Anterior cingulate cortex (tissue), 58 donors: ENCODE measurements at places on chromosomes 4 and X.

DNA sequence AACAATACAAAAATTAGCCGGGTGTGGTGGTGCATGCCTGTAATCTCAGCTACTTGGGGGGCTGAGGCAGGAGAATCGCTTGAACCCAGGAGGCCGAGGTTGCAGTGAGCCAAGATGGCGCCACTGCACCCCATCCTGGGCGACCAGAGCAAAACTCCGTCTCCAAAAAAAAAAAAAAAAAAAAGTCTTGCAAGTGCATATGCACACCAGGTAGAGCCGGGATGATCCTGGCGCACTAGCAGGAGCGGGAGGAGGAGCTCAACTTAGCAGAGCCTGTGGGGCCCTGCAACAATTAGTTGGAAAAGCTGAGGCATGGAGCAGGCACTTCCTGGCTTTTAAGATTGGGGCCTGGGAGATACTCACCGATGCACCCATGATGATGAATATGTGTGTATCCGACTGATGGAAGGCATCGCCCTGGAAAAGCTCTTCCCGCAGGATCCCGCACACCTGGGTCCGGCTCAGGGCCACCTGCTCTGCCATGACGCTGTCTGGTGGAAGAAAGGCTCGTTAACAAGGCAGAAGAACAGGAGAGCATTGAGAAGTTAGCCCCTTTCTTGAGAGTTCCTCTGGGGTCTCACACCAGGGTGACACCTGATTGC lies 872 bp downstream of the G6PD start:
- DNase-seq, result no peak

- no peak for DNase-seq
Observed at GRCh38 chr4:182575225-182575624, 332.0 kb downstream of the TENM3 start.

GRCh38 chr4:8771666-8772065 lies 100.0 kb downstream of the HMX1 start:
- DNase-seq, result no peak

DNA sequence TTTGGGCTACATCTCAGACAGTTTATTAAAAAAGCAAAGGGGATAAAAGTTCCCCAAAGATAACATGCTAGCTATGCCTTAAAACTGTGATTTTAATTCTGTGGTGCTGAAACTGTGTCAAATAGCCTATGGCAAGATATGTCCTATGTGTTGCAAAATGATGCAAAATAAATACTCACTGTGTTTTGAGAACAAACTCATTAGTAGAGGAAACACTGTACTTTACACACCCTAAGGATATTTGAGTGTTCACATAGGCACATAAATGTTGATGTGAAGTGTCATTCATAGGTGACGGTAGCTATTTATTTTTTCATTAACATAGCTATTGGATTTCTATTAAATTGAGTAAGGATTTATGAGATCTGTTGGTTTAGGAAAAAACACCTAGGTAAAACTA lies 351.9 kb downstream of the FAT4 start:
- no peak for DNase-seq

GRCh38 chrX:48833542-48834138 lies 1.8 kb downstream of the PCSK1N start:
- DNase-seq, result no peak

DNA sequence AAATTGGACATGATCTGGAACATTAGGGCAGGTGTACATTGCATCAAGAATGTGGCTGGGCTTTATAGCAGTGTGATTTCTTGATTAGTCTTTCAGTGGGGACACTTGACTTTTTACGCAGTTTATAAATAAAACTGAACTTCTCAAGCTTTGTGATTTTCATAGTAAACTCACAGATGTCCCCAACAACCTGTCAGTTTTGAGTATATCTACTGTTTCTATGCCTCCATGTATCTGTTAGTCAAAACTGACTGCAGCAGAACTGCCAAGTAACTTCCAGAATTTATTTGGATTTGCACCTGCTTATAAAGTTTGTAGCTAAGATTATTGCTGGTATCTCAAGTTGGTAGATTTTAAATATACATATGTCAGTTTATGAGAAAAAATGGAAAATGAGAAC lies 20.0 kb downstream of the PTTG2 start:
- DNase-seq, result no peak

DNA sequence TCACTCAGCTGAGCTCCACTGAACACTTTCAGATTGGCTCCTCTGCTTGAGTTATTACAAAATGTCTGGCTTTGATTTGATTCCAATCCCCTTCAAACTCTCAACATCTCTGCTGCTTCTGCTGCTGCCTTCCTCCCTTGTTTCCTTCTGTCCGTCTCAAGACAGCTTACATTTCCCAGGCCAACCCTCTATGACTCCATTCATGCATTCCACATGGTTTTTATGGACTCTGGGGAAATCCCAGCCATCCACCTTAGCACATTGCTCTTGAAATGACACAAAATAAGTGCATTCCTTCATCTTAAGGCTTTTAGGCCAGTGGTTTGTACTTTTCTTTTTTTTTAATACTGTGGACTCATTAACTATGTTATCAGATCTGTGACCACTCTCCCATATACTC lies 68.5 kb upstream of the TMEM164 start:
- no peak for DNase-seq

- no peak for DNase-seq
Observed at GRCh38 chr4:154953691-154954090, 172.6 kb downstream of the RBM46 start.

DNA sequence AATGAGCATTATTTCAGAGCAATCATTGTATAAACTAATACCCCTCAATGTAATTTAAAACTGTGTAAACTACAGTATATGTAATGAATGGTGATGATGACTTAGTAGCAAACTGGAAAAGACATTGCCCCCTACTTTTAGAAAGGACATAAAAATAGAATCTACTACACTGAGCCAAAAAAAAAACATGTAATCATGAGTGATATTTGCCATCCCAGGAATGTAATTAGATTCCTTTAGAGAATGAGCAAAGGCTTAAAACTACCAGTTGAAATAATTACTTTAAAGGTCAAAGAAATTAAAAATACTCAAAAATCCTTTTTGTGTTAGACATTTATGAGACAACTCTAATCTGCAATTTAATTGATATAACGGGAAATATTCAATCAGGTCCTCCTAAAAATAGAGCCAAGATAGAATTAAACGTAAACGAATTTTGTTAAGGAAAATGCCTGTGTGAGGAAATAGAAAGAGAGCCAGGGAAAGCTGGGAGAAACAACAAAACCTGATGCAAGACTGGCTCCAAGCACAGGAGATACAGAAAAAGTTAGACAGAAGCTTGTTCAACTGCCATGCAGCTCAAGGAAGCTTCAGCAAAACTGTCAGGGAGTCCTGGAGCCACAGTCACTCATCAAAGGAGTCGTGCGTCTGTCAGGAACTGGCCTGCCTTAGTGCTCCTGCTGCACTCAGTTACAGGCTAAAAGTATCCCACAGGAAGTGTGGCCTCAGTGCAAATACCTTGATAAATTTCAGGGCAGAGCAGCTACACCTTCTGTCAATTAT lies 655.7 kb upstream of the INTU start:
- DNase-seq, result no peak

- DNase-seq, result no peak
Observed at GRCh38 chrX:102958794-102959193, 21.7 kb downstream of the RAB40AL start.

- no peak for DNase-seq
Observed at GRCh38 chr4:177396352-177396751, 45.9 kb downstream of the AGA start.

DNA sequence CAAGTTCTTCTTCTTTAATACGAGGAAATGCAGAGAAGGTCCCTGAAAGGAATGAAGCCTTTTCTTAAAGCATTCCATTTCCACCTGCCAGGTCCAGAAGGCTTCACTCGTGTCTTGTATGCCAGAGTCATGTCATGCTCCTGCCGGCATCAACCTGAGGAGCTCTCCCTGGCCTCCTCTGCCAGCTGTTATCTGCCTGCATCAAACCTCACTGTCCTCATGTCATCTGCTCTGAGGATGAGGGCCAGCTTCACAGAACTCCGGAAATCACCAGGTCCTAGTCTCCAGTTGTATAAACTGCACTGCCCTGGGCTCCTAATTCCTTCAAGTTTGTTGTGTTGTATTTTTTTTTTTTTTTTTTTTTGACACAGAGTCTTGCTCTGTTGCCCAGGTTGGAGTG lies 20.0 kb upstream of the S100G start:
- no peak for DNase-seq

- no peak for DNase-seq
Observed at GRCh38 chr4:82776925-82777542, 21.6 kb downstream of the SCD5 start.

GRCh38 chrX:9343971-9344370 lies 120.9 kb upstream of the TBL1X start:
- no peak for DNase-seq

GRCh38 chr4:72352711-72353110 lies 216.3 kb downstream of the ADAMTS3 start:
- DNase-seq, result no peak

- DNase-seq, result no peak
Observed at GRCh38 chr4:20645236-20645635, 55.0 kb upstream of the PACRGL start.

- DNase-seq, result no peak
Observed at GRCh38 chrX:9339603-9340491, 125.0 kb upstream of the TBL1X start.

GRCh38 chr4:160709026-160709425 lies 1454.8 kb downstream of the FSTL5 start:
- DNase-seq, result no peak

DNA sequence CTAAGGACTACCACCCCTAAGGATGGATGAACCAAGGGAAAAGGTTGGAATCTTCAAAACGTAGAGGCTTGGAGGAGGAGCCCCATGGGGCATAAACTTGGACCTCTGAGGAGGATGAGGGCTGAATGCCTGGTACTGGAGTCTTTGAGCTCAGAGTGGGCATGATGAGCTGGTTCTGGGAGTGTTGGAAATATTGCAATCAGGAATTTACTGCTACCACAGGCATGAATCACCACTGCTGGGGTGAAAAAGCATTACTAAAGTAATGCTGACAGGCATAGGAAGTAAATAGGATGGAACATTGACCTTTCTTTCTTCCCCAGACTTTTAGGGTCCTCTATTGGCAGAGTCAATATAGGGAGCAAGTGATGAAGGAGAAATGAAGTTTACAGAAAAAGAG lies 105.8 kb upstream of the RPS6KA3 start:
- DNase-seq, result no peak

- DNase-seq, result no peak
Observed at GRCh38 chr4:177569434-177569833, 127.2 kb upstream of the AGA start.

- no peak for DNase-seq
Observed at GRCh38 chr4:54493862-54494261, 163.9 kb upstream of the KIT start.

DNA sequence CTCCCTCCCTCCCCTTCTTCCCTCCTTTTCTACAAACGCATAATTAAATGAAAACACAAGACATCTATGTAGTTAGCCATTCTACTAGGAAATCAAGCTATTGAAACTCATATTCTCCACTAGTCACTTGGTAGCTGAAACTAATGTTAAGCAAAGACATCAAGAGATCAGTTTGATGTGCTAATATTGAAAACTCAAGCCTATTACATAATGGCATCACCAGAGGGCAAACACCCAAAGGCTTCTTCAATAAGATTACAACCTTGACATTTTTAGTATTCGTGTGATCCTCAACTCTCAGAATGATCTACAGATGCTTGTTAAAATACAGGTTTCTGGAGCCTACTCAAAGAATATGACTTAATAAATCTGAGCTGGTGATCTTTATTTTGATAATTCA lies 6.2 kb upstream of the GUCY1A1 start:
- no peak for DNase-seq

GRCh38 chr4:985123-985830 lies 1.6 kb upstream of the IDUA start:
- no peak for DNase-seq

DNA sequence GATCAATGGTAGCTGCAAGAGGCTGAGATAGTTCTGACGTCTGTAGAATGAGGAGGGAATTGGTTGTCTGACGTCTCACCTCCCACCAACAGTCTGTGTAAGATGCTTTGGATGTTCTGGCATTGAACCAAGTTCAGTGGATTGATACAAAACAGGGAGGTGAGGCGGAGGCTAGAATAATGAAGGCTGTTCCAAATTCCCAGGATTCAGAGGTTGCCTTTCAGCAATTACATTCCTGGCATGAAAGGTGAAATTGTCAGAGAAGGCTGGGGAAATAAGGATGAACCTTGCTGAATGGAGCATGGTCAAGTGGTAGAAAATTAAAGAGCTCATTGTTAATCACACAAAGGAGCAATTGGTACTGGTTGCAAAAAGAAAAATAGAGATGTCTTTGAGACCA lies 241.6 kb downstream of the FBXW7 start:
- DNase-seq, result no peak

- DNase-seq, result no peak
Observed at GRCh38 chrX:15988661-15989603, 134.3 kb upstream of the AP1S2 start.

DNA sequence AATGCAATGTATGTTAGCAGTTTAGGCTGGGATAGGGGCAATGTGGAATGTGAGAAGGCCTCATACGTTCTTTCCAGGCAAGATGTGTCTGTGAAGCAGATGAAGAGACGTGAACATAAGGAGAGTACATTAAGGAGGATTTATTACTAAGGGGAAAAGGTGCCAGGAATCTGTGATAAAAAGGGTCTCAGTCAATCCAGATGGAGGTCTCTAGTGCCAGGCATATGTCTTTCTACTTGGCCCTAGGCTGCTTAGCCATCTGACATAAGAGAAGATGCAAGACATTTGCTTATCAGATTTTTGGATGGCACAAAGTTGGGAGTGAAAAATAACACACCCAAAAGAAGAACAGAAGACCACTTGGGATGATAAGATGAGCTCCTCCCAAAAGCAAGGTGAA lies 93.0 kb upstream of the PRKG2 start:
- DNase-seq, result no peak
